ENCODE measurements at places on chromosomes 7 and 10.

- DNase-seq: no peak
These were observed 12.5 kb upstream of the PODXL start for GRCh38 chr7:131568970-131569369.

- DNase-seq: no peak
These were observed 33.8 kb downstream of the MKI67 start for GRCh38 chr10:128092454-128092853.

DNA sequence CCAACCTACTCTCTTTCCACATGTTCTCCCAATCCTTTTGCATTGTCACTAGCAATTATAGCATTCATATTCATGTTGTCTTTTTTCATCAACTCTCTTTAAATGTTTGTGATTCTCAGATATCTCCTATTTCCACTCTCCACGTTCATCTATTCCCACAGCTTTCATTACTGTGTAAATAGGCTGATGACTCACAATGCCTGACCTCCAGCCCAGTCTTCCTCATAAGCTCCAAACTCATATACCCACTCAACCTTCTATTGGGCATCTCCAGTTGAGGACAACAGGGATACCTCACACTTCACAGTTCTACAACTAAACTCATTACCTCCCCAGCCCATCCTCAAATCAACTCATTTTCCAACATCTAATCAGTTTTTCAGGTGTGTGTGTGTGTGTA is 194.1 kb downstream of the DGKI start:
- DNase-seq: no peak

GRCh38 chr7:158357898-158358821 is 229.5 kb downstream of the PTPRN2 start:
- DNase-seq: no peak

DNA sequence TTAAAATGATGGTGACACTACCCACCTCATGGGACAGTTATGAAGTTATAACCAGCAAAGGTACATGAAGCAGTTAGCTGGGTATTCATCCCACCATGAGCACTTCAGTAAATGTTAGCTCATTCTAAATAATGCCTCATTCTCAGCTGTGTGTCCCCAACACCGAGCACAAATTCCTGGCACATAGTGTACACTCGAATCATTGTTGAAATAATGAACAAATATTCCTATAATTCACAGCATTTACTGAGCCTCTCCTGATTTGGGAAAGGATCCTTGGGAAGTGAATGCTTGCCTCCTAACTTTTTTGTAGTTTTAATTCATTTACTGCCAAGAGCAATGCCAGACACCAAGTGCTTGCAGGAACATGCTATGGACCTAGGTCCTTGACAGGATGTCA is 235.2 kb downstream of the DGKI start:
- DNase-seq: no peak

GRCh38 chr7:44678471-44679179 is 70.0 kb upstream of the ZMIZ2 start:
- no peak for DNase-seq

DNA sequence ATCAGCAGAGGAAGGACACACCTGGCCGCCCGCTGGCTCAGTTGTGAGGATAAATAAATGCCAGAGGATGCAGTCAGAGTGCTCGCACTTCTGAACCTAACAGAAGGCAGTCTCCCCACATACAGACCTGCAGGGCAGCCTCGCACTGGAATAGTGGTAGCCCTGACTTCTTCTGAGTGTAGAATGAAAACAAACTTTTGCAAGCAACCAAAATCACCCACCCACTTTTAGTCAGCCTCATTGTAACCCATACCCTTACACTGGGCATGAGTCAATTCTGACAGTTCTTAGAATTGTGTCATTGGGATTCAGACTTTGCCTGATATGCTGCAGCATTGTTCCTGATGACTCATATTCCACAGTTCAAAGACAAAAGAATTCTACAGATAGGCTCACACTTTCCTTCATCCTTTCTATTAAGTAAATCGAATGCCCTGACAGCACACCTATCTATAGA is 167.0 kb upstream of the CDK1 start:
- no peak for DNase-seq
